Activated T-cell treated with anti-CD3 and anti-CD28 coated beads, Interleukin-2, amount 50 U/mL, for 4 hours (primary cell): ENCODE measurements at places on chromosomes 7 and 10.

DNA sequence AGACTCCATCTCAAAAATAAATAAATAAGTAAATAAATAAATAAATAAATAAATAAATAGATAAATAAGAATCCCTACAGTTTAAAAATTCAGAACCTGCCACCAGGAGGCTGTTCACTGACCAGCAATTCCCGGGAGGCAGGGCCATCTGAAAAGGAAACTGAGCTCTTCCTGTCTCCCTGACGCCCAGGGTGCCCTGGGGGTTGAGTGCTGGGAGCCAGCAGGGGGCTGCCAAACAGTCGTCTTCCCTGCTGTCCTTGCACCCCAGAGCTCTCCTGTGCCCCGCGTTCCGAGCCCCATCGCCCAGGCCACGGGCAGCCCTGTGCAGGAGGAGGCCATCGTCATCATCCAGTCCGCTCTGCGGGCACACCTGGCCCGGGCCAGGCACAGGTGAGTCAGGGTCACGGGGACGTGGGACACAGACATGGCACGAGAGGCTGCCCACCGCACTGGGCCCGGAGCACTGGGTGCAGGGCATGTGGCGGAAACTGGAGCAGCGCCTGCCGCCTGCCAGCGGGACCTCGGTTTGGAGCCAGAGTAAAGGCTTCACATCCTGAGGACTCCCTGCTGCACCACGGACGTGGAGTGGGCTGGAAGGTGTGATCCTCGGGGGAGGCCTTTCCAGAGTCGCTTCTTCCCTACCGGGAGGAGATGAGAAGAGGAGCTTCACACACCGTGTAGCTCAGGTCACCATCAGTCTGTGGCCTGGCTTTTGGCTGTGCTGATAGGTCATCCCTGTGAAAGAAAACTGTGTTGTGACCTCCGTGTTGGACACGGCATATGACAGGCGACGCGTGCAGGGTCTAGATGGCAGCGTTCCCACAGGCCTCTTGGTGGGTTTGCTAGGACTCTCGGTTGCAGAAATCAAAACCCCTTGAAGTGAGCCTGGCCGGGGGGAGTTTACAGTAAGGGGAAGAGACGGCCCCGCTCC is 25.9 kb upstream of the TTYH3 start:
- DNase-seq = no peak

DNA sequence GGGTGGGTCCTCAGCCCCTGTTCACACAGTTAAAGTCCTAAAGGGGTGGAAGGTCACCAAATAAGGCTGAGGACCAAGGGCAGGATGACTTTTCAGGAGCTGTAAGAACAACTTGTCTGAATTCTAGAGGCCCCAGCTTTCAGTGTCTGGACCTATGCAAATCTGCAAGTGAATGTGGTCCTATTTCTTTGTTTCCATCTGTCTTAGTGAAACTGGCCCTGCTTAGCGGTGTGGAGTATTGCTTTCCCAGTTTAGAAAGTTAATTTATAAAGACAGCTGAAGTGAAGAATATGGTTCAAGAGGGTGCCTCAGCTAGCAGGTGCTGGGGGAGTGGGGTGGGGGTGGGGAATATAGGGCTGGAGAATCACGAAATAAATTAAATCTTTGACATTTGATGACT is 40.1 kb downstream of the HHEX start:
- no peak for DNase-seq

DNA sequence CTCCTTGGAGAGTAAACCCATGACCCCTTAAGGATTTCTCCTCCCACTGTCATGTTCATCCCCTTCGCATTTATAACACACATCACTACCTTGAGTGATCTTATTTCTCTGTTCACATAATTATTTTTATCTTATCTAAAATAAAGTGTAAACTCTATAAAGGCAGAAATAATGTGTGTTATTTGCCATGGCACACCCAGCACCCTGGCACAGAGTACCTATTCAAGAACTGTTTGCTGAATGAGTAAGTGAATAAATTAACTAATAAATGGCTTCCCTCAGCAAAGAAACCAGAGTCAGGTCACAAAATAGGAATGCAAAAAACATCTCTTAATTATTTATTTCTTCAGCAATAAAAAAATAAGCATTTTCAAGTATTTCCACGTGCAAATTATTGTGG is 330.3 kb upstream of the GHITM start:
- no peak for DNase-seq

DNA sequence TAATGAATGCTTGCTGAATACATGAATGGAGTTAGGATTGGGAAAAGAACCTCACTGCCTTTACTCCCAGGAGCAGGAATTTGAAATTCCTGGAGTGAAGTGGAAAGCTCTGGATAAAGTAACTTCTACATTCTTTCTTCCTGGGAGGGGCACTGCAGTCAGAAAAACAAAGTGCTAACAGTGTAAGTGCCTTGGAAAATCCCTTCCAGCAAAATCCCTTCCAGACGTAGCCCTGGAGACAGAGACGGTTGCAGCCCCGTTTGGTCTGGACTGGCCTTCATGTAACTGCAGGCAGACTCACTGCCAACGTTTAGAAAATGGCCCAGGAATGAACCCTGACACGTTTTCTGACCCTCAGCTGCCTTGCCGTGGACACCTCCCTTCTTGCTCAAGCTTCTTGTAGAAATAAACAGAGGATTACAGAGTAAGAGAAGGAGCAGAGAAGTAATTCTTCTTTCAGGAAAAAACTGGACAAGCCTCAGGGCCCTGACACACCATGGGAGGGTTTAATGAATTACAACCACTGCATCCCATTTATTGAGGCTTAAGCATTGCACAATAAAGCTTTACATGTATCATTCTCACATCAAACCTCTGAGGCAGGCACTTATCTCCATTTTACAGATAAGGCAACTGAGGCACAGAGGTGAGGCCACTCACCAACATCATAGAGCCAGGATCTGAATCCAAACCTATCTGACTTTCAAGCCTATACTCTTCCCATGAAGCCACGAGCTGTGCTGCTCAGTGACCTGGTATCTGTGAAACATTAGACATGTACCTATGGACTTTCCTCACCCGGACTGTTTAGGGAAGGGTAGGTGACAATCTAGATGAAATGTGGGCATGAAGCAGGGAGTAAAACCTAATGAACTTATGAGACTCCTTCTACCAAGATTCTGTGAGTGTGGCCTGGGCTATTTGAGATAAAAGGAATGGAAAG is 7.8 kb downstream of the ITPRIP start:
- DNase-seq = no peak

GRCh38 chr10:117239721-117240620 is 943 bp upstream of the SLC18A2 start:
- no peak for DNase-seq

DNA sequence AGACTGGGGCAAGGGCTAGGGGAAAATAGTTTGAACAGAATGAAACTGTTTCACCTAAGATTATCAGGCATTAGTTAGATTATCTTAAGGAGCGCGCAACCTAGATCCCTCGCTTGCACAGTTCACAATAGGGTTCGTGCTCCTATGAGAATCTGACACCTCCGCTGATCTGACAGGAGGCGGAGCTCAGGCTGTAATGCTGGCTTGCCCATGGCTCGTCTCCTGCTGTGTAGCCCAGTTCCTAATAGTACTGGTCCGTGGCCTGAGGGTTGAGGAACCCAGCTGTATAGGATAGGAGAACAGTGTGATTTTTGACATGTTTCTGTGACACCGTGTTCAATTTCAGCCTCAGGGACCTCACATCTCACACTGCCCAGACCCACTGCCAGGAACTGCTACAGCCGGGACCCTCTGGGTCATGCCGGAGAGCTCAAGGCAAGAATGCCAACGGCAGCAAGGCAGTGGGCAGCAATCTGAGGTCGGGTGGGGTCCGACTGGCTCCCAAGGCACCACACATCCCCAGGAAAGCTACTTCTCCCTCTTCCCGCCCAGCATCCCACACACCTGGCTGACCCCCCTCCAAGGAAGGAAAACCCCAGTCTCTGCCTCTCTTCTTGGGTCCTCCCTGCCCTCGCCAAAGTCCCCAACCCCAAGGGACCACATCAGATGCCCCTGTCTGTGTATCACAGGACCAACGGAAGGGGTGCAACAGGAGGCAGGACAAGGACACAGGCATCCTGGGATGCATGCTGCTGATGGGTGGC is 31.7 kb downstream of the CAMK2B start:
- DNase-seq = no peak

- no peak for DNase-seq
Measured at GRCh38 chr10:34213193-34213804, 601.8 kb downstream of the PARD3 start.

GRCh38 chr10:30231071-30231652 is 117.9 kb downstream of the MTPAP start:
- no peak for DNase-seq

DNA sequence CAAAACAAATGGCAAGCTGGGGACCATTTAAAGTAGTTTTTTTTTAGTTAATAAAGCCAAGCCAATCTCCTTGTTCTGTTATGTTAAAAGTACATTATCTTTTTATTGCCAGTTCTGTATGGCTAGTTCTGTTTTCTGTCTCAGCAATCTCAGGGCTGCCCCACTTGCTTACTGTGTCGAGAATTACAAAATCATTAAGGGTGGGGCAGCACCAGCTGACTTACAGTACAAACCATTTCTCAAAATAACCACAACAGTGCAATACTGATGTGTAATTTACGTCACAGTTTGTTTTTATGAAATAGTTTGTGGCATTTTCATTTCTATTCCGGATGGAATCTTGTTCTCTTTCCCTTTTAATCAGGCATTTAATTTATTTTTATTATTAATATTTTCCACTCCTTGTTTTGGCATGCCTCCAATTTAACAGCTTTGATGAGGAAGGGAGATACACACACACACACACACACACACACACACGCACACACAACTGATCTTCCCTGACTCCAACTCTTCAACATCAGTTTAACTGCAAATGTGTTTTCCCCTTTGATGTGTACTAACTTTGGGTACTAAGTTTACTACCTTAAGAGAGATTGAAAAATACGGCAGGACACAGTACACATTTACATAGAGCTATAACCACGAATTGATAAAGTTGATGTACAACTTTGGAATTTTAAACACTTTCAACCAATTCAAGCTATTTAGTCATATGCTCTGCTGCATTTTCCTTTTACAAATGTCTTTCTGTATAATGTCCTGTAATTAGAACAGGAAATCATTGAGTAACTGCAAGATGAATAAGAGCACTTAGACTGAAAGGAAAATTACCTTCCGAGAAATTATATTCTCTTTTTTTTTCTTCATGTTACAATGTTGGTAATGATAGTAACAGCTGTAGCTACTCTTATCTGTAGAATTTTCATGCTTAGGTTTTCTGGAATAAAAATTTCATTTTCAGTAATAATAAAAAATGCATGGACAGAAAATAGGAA is 91.5 kb downstream of the ARID5B start:
- peak; percentile 39 for DNase-seq

DNA sequence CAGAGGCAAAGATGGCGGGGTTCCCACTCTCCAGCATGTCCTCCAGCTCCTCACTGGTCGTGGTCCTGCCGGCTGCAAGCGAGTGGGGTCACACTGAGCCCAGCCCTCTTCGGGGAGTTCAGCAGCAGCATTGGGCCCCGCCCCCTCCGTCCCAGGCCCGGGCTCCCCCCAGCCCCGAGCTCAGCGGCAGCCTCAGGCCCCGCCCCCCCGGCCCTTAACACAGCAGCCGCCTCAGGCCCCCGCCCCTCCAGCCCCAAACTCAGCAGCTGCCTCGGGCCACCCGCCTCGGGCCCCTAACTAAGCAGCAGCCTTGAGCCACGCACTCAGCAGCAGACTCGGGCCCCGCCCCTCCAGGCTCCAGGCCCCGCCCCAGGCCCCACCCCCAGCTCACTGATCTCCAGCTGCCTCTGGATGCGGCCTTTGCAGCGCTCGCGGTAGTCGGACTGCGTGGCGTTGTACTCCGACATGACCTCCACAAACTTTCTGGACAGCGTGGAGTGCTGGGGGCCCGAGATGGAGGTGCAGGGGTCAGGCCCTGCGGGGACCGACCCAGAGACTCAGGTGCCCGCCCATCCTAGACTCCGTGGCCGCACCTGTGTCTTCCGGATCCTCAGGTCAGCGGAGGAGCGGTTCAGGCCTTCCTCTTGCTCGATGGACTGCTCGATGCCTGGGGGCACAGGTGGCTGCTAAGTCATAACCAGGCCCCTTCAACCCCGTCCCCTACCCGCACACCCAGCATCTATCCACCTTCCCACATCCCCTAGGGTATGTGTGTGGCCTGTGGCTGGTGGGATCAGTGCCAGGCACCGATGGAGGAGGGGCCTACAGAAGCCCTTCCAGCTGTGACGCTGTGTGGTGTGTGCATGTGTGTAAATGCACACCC is 15.5 kb downstream of the STX1A start:
- no peak for DNase-seq

GRCh38 chr10:23558361-23558799 is 119.5 kb downstream of the OTUD1 start:
- no peak for DNase-seq

GRCh38 chr10:93445097-93445960 is 36.8 kb downstream of the MYOF start:
- no peak for DNase-seq

DNA sequence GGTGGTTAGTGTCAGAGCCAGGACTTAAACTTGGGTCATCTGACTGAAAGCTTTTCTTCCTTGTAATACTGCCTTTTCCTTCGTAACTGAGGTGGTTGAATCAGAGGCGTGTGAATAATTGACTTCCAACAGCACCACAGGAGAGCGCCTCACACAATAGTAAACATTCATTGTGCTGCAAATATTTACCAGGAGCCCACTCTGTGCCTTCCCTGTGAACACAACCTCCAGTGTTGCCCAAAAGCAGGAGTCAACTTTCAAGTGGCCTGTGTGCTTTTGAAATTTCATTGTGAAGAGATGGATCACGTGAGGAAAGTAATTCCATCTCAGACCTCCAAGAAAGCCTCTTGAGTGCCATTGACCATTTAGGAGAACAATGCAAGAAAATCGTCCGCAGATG is 60.2 kb downstream of the ADRA2A start:
- no peak for DNase-seq

DNA sequence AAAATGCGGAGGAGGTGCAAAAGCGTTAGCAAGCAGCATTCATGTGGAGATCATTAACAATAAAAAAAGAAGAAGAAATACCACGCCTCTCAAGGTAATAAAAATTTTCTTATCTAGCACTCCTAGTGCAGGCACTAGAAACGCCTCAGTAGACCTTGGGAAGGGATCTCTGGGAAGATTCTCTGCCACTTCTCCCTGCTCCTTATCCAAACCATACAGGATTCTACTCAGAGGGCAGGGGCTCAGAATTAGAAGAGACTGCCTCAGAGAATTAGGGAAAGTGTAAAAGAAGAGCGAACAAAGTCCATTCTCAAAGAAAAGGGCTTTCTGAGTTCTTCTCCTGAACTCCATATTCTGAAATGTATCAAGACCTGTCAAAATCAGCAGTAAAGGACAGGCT is 413.4 kb downstream of the SORCS1 start:
- DNase-seq = no peak
